ENCODE measurements at places on chromosomes 2 and 18.

DNA sequence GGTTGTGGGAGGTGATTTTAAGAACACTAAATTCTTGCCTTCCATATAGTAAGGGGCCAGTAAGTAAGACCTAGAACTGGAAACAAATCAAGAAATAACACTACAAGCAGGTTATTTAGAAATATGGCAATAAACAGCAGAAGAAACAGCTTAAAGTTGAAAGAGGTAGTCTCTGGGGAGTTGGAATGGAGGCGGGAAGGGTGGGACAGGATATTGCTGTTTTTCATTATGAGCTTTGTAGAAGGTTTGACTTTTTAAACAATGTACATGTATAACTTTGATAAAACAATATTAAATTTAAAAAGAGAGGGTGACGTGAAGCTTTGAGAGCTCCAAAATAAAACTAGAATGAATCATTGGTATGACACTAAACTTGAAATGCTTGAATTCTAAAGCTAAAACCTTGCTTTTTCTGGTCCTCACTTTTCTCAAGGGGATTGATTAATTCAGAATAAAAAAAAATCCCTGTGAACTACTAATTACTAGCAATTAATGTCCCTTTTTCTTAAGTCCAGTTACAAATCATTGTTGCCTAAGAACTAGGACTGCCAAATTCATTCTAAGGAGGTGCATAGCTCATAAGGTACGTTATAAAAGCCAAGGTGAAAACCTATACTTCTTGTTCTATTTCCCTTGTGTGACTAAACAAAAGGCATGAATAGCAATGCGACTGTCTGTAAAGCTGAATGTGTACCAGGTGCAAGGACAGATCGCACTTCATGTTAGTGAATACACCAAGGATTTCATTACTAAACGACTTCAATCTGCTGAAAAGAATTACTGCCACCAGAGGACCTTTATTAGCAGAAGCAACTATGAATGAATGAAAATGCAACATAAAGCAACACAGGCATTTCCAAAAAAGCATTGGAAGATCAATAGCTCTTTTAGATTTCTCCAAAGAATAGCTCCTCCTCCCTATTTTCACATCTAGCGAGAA is 177.5 kb downstream of the RBM43 start:
- no peak for DNase-seq

DNA sequence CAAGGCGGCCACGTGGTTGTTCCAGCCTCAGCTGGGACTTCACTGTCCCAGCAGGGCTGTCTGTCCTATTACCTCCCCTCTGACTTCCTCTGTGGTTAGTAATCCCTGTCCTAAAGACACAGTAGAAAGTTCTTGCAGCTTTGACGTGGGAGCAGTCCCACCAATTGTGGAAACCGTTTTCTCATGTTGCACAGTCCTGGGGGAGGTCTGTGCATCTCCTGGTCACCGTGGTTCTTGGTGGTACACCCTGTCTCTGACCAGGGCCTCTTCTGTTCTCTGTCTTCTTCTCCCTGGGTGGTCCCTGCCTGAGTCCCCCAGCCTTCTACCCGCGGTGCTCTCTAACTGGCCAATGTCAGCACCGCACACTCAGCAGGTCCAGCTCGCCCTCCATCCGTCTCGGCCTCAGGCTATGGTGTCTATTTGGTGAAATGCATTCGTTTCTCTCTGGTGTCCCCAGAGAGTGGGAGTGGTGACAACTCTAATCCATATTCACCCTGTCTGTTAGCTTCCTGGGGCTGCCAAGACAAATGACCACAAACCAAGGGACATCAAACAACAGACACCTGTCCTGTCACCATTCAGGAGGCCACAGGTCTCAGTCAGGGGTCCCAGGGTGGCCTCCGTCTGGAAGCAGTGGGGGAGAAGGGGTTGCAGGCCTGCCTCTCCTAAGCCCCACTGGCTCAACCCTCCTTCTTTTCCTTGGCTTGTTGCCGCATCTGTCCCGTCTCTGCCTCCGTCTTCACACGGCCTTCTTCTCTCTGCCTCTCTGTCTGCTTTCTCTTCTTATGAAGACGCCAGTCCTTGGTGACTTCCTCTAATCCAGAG is 99.8 kb downstream of the SH3BP4 start:
- DNase-seq, result no peak

- no peak for DNase-seq
Observed at GRCh38 chr2:194718881-194719280, 938.1 kb upstream of the SLC39A10 start.

DNA sequence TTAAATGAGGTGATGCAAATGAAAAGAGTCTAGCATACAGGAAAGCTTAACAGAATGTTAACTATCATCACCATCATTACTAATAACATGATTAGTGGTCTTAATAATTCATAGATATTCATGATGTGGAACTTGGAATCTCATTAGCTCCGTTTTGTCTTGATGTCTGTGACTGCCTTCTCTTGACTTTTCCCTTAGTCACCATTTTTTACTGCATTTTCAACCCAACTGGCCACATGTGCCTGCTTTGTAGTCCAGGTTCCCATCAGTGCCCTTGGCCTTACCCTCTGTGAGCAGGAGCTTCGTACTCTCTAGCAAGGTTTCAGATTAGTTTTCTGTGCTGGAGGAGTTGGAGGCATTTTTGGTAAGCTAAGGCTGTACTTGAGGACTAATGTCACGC is 47.0 kb downstream of the RAB31 start:
- no peak for DNase-seq

DNA sequence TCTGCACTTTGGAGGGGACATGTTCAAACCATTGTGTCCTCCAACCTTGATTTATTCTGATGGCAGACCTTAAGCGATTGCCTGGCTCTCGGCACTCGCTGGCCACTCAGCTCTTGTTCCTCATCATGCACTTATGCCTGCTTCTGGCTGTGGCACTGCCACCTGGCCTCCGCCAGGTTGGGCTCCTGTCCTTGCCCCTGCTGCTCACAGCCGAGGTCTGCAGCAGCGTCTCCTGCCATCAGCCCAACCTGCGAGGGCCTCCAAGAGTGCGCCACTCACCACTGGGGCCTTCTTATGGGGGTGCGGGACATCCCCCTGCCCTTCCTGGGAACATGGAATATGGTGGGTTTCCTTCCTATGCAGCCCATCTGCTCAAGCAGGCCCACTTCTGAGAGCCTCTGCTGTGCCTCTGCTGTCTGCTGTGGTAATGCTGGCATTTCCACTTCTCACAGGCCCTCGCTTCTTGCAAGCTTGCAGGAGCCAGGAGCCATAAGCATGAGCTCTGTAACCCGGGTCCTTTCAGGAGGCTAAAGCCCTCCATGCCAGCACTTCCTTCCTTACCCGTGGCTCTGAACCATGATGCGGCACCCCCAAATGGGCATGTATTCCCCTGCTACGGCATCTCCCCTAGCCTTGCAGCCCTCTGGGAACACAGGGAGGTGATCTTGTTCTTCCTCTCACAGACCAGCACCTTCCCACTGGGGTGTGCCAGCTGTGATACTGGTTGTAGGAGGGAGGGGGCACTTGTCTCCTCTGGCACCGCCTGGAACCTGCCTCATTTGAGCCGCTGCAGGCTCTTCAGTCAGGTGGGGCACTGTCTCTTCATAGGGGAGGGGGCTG is 58.6 kb upstream of the HS6ST1 start:
- no peak for DNase-seq

DNA sequence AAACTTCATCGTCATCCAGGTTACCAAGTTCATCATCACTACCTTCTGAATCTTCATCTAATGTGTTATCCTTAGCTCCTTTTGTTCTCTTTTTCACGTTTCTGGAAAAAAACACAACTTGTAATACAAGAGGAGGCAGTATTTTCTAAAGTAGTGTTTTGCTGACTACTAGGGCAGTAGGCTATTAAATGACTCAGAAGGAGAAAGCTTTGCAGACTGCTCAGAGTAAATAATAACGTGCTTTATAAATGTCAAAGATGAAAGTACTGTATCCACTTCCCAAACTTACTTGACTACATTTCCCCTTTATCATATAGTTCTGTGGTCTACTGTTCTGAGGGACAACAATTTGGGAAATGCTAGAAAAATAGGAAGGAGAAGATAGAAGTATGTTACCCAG is 15.6 kb downstream of the CEBPZOS start:
- no peak for DNase-seq

GRCh38 chr2:27296481-27296880 is 11.8 kb downstream of the UCN start:
- DNase-seq, result no peak

- no peak for DNase-seq
Observed at GRCh38 chr2:147356157-147356556, 488.7 kb upstream of the ACVR2A start.

- no peak for DNase-seq
Observed at GRCh38 chr2:219398721-219399363, 11.1 kb upstream of the DNPEP start.

GRCh38 chr2:186918495-186918894 is 69.5 kb upstream of the ZSWIM2 start:
- no peak for DNase-seq

GRCh38 chr2:116935097-116935814 is 879.2 kb upstream of the DDX18 start:
- no peak for DNase-seq

- DNase-seq, result no peak
Observed at GRCh38 chr2:225270053-225270452, 129.5 kb upstream of the NYAP2 start.

DNA sequence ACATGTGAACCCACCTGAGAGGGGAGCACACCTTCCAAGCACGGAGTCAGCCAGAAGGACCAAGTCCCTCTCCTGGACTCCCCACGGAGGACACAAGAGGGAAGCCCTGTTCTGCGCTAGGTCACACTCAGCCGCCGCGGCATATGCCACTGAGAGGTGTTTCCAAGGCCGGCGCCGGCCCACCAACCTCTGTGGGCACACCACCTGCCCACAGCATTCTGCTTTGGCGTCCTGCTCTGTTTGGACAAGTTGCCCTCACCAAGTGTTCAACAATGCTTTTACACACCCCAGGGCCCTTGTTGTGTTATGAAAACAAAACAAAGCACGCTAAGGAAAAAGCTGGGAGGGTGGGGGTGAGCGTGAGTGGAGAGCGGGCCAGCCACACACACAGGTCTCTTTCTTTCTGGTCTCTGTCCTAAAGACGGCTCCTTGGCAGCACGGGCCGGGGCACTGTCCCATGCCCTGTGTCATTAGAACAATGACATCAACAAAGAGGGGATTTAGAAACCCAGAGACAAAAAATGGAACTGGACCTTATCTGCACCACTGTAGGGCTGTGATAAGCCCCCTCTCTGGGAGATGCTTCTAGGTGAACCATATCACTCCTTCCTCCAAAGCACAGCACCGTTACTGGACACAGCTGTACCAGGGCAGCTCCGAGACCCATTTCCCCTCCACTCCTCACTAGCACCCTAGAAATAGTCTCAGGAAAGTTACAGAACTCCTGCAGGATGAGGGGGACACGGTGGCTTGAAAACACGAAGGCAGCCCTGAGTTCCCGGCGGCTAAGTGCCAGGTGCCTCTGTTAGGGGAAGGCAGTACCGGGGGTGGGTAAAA is 17.0 kb downstream of the SMAD7 start:
- no peak for DNase-seq

GRCh38 chr18:59070181-59070912 is 69.3 kb upstream of the SEC11C start:
- peak; percentile 82 for DNase-seq

DNA sequence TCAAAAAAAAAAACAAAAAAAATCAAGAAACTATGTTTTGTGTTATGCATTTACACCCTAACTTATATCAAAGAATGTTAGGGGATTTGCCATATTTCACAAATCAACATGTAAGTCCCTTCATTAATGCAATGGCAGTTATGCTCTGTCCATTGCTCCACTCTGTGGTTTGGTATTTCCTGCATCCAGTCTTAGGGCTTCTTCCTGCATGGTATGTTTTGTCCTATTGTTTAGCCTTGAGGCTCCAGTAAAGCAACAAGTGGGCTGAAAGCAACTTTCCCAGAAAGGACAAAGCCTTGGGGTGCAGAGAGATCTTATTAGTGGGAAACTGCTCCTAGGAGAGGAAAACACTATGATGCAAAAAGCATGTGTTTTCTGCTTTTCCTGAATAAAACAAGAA is 474.1 kb downstream of the IRS1 start:
- DNase-seq, result no peak

DNA sequence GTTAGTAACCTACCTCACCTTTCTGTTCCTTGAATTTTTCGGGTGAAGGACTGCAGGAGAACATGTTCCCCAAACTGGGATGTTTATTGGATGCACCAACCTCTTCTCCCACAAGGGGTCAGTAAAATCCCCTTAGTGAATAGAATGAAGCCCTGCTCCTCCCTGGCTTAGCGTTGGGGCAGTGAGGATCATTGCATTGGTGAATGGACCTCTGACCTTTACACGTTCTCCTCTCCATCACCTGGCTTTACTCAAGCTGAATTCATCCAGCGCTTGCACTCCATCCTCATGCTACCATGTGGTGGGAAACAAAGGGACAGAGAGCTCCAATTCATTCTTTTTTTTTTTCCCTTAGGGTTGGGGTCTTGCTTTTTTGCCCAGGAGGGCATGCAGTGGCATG is 157.2 kb downstream of the MIB1 start:
- no peak for DNase-seq

GRCh38 chr2:60213865-60214625 is 339.4 kb downstream of the BCL11A start:
- no peak for DNase-seq

GRCh38 chr2:174263997-174264396 is 15.7 kb upstream of the OLA1 start:
- no peak for DNase-seq

GRCh38 chr2:28997847-28998735 is 17.0 kb downstream of the TOGARAM2 start:
- DNase-seq, result no peak

DNA sequence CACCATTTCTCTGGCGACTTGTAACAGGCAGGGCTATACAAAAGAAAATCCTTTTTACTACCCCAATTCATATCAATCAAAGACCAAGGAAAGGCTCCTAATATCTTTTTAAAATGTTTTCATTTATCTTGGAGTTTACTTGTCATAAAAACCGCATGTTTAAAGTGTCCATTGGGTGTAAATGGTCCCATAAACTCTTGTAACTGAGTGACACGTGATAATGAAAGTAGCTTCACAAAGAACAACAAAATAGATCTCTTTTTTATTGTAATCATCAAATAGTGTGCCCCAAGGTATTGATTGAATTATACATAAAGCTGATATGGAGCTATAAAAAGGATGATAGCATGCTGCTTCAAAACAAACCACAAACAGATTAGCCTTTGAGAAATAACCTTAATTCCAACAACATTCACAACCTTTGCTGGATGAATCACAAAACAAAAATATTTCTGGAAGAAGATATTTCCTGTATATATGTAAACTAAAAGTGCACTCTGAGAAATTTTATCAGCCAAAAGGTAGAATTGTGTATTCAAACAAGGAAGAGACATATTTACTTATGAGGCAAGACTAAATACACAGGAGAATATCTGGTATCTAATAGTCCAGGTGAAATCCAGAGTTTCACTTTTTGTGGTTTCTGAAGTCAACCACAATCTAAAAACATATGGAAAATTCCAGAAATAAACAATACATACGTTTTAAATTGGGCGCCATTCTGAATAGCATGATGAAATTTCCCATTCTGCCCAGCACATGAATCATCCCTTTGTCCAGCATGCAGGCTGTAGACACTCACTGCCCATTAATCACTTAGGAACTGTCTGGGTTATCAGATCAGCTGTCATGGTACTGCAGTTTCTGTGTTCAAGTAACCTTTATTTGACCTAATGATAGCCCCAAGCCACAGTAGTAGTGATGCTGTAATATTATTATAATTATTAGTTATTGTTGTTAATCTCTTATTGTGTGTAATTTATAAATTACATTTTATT is 237.5 kb downstream of the PIK3C3 start:
- no peak for DNase-seq

GRCh38 chr18:59540780-59541179 is 156.4 kb downstream of the CCBE1 start:
- no peak for DNase-seq

- DNase-seq, result no peak
Observed at GRCh38 chr2:214174563-214174962, 236.3 kb upstream of the VWC2L start.

Data from CD4-positive, alpha-beta T cell treated with Interleukin-17A for 4 hours (primary cell).